Peyer's patch (tissue), 4 donors: ENCODE measurements at places on chromosomes 6 and 20. TPM values are rescaled to one million over a fixed set of nuclear protein-coding genes. Genes with fewer than 3 reads are reported as not detected.

GRCh38 chr6:158060455-158061360, 79.0 kb downstream of the SYNJ2 start:
- H3K4me1 ChIP-seq: peaks cover 14% of the 10 kb centered on the region
- peak; percentile 61 for DNase-seq
- peaks cover 44% of the 10 kb centered on the region for H3K36me3 ChIP-seq
- no peak overlapping the region for H3K4me3 ChIP-seq

DNA sequence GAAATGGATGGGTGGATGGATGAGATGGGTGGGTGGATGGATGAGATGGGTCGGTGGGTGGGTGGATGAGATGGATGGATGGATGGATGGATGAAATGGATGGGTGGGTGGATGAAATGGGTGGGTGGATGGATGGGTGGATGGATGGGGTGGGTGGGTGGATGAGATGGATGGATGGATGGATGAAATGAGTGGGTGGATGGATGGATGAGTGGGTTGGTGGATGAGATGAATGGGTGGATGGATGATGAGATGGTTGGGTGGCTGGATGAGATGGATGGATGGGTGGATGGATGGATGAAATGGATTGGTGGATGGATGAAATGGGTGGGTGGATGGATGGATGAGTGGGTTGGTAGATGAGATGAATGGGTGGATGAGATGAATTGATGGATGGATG, 35.7 kb downstream of the THBS2 start:
- H3K36me3 ChIP-seq: no peaks in the 10 kb centered on the region
- H3K27me3 ChIP-seq: no peaks in the 10 kb centered on the region
- H3K4me3 ChIP-seq: no peak overlapping the region
- no peak overlapping the region for H3K27ac ChIP-seq
- DNase-seq: no peak

DNA sequence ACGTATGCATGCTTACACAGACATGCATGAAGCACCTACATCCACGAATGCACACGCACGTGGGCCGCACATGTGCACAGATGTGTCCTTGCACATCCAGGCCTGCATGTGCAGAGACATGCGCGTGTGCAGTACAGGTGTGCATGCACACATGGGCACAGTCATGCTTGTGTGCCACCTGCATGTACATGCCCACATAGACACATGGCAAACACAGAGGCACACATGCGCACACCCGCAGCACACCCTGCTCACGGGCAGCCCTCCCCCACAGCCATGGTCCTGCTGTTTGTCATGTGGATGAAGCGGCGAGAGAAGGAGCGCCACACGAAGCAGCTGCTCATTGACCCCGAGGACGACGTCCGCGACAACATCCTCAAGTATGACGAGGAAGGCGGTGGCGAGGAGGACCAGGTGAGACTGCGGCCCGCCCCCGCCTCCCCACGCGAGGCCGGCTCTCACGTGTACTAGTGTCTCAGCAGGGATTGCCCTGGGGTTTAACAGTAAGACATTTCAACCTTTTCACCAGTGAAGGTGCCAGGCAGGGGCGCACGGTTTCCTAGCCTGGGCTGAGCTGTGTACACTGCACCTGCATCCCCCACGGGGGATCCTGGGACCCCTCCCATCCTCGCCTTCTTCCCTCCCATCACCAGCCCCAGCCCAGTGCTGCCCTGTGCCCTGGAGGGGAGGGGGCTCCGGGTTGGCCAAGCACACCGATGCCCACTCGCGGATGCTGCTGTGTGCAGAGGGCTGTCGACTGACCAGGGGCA, 132.8 kb downstream of the TAF4 start:
- H3K36me3 ChIP-seq: no peaks in the 10 kb centered on the region
- H3K27ac ChIP-seq: no peak overlapping the region
- H3K4me3 ChIP-seq: no peak overlapping the region
- H3K4me1 ChIP-seq: no peaks in the 10 kb centered on the region
- no peaks in the 10 kb centered on the region for H3K27me3 ChIP-seq

- no peak for DNase-seq
- no peaks in the 10 kb centered on the region for H3K4me1 ChIP-seq
- no peak overlapping the region for H3K4me3 ChIP-seq
- H3K27ac ChIP-seq: no peak overlapping the region
- H3K36me3 ChIP-seq: no peaks in the 10 kb centered on the region
- H3K27me3 ChIP-seq: no peaks in the 10 kb centered on the region
Observed at GRCh38 chr6:72505446-72505845, 116.4 kb upstream of the KCNQ5 start.

- H3K27ac ChIP-seq: peak overlapping the region; percentile 97
- no peaks in the 10 kb centered on the region for H3K27me3 ChIP-seq
- peak; percentile 87 for DNase-seq
- H3K4me1 ChIP-seq: peaks cover 8% of the 10 kb centered on the region
Observed at GRCh38 chr6:63636518-63637021, 968 bp downstream of the PHF3 start.

DNA sequence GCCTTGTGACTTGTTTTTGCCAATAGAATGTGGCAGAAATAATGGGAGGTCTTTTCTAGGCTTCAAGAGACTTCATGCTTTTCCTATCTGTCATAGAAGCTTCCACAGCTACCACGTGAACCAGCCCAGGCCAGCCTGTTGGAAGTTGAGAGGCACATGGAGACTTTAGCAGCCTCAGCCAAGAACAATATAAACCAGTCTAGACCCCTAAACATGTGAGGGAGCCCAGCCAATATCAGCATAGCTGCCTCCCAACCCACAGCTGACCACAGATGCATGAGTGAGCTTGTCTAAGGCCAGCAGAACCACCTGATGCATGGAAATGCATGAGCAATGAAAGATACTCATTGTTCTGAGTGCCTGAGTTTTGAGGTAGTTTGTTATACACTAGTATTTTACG, 540.7 kb upstream of the BTBD3 start:
- H3K4me3 ChIP-seq: no peak overlapping the region
- H3K36me3 ChIP-seq: no peaks in the 10 kb centered on the region
- DNase-seq: no peak

- DNase-seq: peak; percentile 75
- no peaks in the 10 kb centered on the region for H3K27me3 ChIP-seq
- no peaks in the 10 kb centered on the region for H3K36me3 ChIP-seq
- H3K27ac ChIP-seq: peak overlapping the region; percentile 98
- H3K4me1 ChIP-seq: no peaks in the 10 kb centered on the region
Observed at GRCh38 chr6:30688569-30688968, 2.1 kb upstream of the PPP1R18 start.

GRCh38 chr20:46978951-46979491, 84.4 kb downstream of the EYA2 start:
- H3K36me3 ChIP-seq: no peaks in the 10 kb centered on the region
- DNase-seq: no peak
- H3K27me3 ChIP-seq: no peaks in the 10 kb centered on the region
- no peak overlapping the region for H3K4me3 ChIP-seq
- no peak overlapping the region for H3K27ac ChIP-seq

GRCh38 chr20:10686356-10687133, 12.7 kb upstream of the JAG1 start:
- H3K4me1 ChIP-seq: peaks cover 4% of the 10 kb centered on the region
- H3K36me3 ChIP-seq: no peaks in the 10 kb centered on the region
- H3K27me3 ChIP-seq: no peaks in the 10 kb centered on the region
- H3K27ac ChIP-seq: no peak overlapping the region
- H3K4me3 ChIP-seq: no peak overlapping the region

- H3K36me3 ChIP-seq: no peaks in the 10 kb centered on the region
- DNase-seq: peak; percentile 95
- H3K4me3 ChIP-seq: peak overlapping the region; percentile 55
- H3K27me3 ChIP-seq: no peaks in the 10 kb centered on the region
- peak overlapping the region; percentile 89 for H3K27ac ChIP-seq
Observed at GRCh38 chr6:26158076-26158580, 70.9 kb downstream of the HFE start.

GRCh38 chr6:11929241-11929835, 82.8 kb upstream of the HIVEP1 start:
- no peak overlapping the region for H3K27ac ChIP-seq
- no peaks in the 10 kb centered on the region for H3K27me3 ChIP-seq
- H3K36me3 ChIP-seq: no peaks in the 10 kb centered on the region
- no peak overlapping the region for H3K4me3 ChIP-seq
- no peaks in the 10 kb centered on the region for H3K4me1 ChIP-seq

DNA sequence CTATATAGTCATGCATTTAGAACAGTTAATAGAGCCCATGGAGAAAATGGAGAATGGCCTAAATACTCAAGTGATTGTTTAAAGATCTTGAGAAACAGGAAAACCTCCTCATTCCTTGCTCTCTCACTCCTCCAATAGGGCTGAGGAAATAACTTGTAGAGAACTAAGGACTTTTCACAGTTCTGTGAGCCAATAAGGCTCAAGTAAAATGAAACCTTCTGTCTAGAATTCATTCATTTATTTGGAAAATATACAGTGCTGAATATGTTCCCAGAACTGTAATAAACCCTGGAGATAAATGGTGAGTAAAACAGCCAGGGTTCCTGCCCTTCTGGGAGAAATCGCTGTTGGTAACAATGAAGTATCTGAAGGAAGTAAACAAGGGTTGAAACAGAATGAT, 35.3 kb downstream of the ELOVL2 start:
- DNase-seq: no peak
- no peaks in the 10 kb centered on the region for H3K27me3 ChIP-seq
- H3K4me3 ChIP-seq: no peak overlapping the region
- H3K4me1 ChIP-seq: no peaks in the 10 kb centered on the region

C4B gene
- total RNA-seq: 16.4 TPM

NMBR gene
- not detected for total RNA-seq

OGFRL1 gene
- total RNA-seq: 3.0 TPM

ELOVL4 gene
- total RNA-seq: 1.1 TPM

YIPF3 gene
- total RNA-seq: 122 TPM

SLC13A3 gene
- total RNA-seq: not detected
